ENCODE measurements at places on chromosomes 7 and 10. TPM values are rescaled to one million over a fixed set of nuclear protein-coding genes. Genes with fewer than 3 reads are reported as not detected.

Gene NAPEPLD
- 14.8 TPM for total RNA-seq

GRCh38 chr10:60932756-60933155, 11.2 kb downstream of the RHOBTB1 start:
- H3K27me3 ChIP-seq: no peaks in the 10 kb centered on the region
- no peak overlapping the region for H3K4me3 ChIP-seq
- H3K4me1 ChIP-seq: no peaks in the 10 kb centered on the region
- DNase-seq: no peak

Gene VWA2
- total RNA-seq: not detected

Gene EPHB6
- 0.22 TPM for total RNA-seq

GRCh38 chr10:1287487-1287886, 231.3 kb downstream of the WDR37 start:
- H3K4me1 ChIP-seq: no peaks in the 10 kb centered on the region
- no peak overlapping the region for H3K27ac ChIP-seq
- H3K36me3 ChIP-seq: no peaks in the 10 kb centered on the region
- peaks cover 84% of the 10 kb centered on the region for H3K27me3 ChIP-seq
- no peak overlapping the region for H3K4me3 ChIP-seq
- no peak for DNase-seq

GRCh38 chr7:35003679-35004303, 33.5 kb downstream of the DPY19L1 start:
- peaks cover 19% of the 10 kb centered on the region for H3K4me1 ChIP-seq
- H3K27ac ChIP-seq: peak overlapping the region; percentile 83
- peaks cover 5% of the 10 kb centered on the region for H3K36me3 ChIP-seq
- H3K27me3 ChIP-seq: no peaks in the 10 kb centered on the region
- DNase-seq: peak; percentile 88

- H3K4me1 ChIP-seq: no peaks in the 10 kb centered on the region
- no peak overlapping the region for H3K4me3 ChIP-seq
- DNase-seq: peak; percentile 23
- no peaks in the 10 kb centered on the region for H3K27me3 ChIP-seq
- no peak overlapping the region for H3K27ac ChIP-seq
- no peaks in the 10 kb centered on the region for H3K36me3 ChIP-seq
Measured at GRCh38 chr10:13272164-13272571, 27.7 kb downstream of the PHYH start.

GRCh38 chr10:110717781-110718589, 73.8 kb downstream of the RBM20 start:
- H3K4me1 ChIP-seq: no peaks in the 10 kb centered on the region
- no peaks in the 10 kb centered on the region for H3K27me3 ChIP-seq
- DNase-seq: no peak
- no peak overlapping the region for H3K4me3 ChIP-seq
- no peak overlapping the region for H3K27ac ChIP-seq

DNA sequence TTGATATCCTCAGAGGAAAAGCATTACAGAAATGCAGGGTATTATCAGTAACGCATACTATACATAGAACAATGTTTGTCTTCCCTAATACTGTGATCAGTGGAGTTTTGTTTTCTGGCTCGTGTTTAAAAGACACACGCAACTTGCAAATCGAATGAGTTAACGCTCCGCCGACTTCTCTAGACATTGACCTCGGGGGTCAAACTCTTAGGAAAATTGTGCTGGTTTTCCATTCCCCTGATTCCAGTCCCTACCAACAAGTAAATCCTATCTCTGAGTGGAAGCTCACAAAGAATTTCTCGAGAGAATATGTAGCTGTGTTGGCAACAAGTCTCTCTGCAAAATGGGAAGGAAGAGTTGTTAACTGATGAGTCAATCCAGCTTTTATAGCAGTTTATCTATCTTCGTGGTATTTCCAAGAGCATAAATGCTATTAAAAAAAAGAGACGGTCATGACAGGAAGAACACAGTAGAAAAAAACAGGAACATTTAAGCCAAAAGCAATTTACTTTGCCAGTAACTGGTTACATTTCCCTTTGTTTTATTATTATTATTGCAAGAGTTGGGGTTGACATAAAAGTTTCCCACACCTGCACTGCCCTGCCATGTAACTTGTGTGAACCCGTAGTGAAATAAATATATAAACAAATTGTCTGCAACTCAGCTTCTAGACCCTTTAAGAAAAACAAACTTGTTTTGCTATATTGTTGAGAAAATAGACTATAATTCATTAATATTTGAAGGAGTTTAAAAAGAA, 144.4 kb downstream of the ARID5B start:
- H3K36me3 ChIP-seq: no peaks in the 10 kb centered on the region
- no peaks in the 10 kb centered on the region for H3K27me3 ChIP-seq
- peak; percentile 80 for DNase-seq
- H3K4me1 ChIP-seq: peaks cover 79% of the 10 kb centered on the region
- H3K27ac ChIP-seq: peak overlapping the region; percentile 89

- H3K27me3 ChIP-seq: peaks cover 91% of the 10 kb centered on the region
- no peaks in the 10 kb centered on the region for H3K4me1 ChIP-seq
- DNase-seq: no peak
Measured at GRCh38 chr10:116096526-116096925, 176.5 kb downstream of the GFRA1 start.

GRCh38 chr7:148286150-148286549, 304.4 kb upstream of the C7orf33 start:
- H3K4me3 ChIP-seq: no peak overlapping the region
- no peak overlapping the region for H3K27ac ChIP-seq
- no peaks in the 10 kb centered on the region for H3K4me1 ChIP-seq
- H3K27me3 ChIP-seq: no peaks in the 10 kb centered on the region
- H3K36me3 ChIP-seq: no peaks in the 10 kb centered on the region

Gene OPALIN
- not detected for total RNA-seq

GRCh38 chr7:84294847-84295455, 100.4 kb upstream of the SEMA3A start:
- no peak for DNase-seq
- H3K27me3 ChIP-seq: no peaks in the 10 kb centered on the region
- no peak overlapping the region for H3K27ac ChIP-seq
- no peaks in the 10 kb centered on the region for H3K36me3 ChIP-seq
- no peak overlapping the region for H3K4me3 ChIP-seq

DNA sequence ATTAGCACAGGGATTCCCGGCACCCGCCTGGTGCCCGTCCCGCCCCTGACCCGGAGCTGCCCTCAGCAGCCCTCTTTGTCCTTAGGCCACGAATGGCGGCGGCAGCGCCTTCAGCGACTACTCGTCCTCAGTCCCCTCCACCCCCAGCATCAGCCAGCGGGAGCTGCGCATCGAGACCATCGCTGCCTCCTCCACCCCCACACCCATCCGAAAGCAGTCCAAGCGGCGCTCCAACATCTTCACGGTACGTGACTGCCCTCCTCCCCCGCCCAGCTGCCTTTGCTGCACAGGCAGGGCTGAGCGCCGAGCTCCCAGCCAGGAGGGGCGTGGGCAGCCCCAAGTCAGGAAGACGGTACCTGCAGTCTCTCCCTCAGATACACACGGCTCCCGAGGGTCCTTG, 33.6 kb downstream of the AGAP3 start:
- no peaks in the 10 kb centered on the region for H3K27me3 ChIP-seq
- peaks cover 38% of the 10 kb centered on the region for H3K36me3 ChIP-seq
- H3K4me1 ChIP-seq: peaks cover 10% of the 10 kb centered on the region

DNA sequence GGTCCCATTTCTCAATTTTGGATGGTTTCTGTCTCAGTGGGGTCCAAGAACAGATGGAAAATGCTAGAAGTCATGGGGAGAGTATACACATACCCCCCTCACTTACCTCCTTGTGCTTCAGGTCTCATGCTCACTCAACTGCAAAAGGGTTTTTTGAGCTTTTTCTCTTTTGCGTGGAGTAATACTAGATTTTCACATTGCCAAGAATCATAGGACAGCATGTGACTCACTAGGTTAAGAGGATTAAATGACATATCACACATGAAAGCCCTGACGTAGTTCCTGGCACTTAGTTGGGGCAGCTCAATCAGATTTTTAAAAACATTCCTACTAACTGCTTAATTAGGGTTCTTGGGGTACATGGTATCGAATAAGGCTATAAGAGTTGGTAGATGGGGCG, 4.5 kb downstream of the PI4K2A start:
- H3K4me1 ChIP-seq: peaks cover 17% of the 10 kb centered on the region
- peaks cover 5% of the 10 kb centered on the region for H3K36me3 ChIP-seq
- H3K27ac ChIP-seq: no peak overlapping the region
- H3K4me3 ChIP-seq: no peak overlapping the region

GRCh38 chr7:4783762-4784351, 8.4 kb downstream of the AP5Z1 start:
- no peaks in the 10 kb centered on the region for H3K27me3 ChIP-seq
- H3K36me3 ChIP-seq: peaks cover 12% of the 10 kb centered on the region
- H3K4me1 ChIP-seq: no peaks in the 10 kb centered on the region
- H3K27ac ChIP-seq: no peak overlapping the region
- no peak overlapping the region for H3K4me3 ChIP-seq

Gene SPDYE2B
- total RNA-seq: not detected

Gene WDR86
- 0.86 TPM for total RNA-seq

Gene GIMAP2
- 4.3 TPM for total RNA-seq

GRCh38 chr7:67401492-67401891, 404.9 kb downstream of the TYW1 start:
- no peak for DNase-seq
- H3K27me3 ChIP-seq: no peaks in the 10 kb centered on the region
- no peak overlapping the region for H3K27ac ChIP-seq
- H3K4me3 ChIP-seq: no peak overlapping the region
- no peaks in the 10 kb centered on the region for H3K4me1 ChIP-seq

Gene SEMA3C
- 12.4 TPM for total RNA-seq

- H3K4me3 ChIP-seq: no peak overlapping the region
- no peaks in the 10 kb centered on the region for H3K4me1 ChIP-seq
- no peaks in the 10 kb centered on the region for H3K36me3 ChIP-seq
- peaks cover 23% of the 10 kb centered on the region for H3K27me3 ChIP-seq
Measured at GRCh38 chr10:49667991-49668390, 11.5 kb upstream of the C10orf53 start.

Gene SPDYE9
- not detected for total RNA-seq

Gene PNLIPRP3
- total RNA-seq: not detected

DNA sequence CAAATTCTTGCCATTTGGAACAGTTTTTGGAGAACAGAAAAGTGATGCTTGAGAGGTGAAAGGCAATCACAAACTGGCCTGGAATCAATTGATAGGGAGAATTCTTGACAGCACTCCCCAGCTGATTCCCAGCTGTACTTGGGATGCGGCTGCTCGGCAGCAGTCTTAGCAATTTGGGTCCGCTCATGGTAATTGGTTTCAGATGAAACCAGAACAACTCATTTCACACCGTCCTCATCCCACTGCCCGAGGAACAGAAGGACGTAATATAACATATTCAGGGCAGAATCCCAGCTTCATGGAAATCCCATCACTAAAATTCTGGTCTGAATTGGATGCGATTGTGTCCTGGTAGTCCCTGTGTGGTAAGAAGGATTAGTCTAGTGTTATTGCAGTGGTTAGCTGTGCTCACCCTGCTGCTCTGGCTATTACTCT, 223.3 kb upstream of the FERD3L start:
- H3K4me1 ChIP-seq: no peaks in the 10 kb centered on the region
- H3K4me3 ChIP-seq: no peak overlapping the region
- no peaks in the 10 kb centered on the region for H3K27me3 ChIP-seq
- no peak for DNase-seq
- H3K27ac ChIP-seq: no peak overlapping the region

Gene DRGX
- total RNA-seq: not detected
